Activated T-helper 17 cell treated with anti-CD3 and anti-CD28 coated beads, Interleukin-2, amount 50 U/mL, for 72 hours (primary cell): ENCODE measurements at places on chromosomes 1 and 21.

DNA sequence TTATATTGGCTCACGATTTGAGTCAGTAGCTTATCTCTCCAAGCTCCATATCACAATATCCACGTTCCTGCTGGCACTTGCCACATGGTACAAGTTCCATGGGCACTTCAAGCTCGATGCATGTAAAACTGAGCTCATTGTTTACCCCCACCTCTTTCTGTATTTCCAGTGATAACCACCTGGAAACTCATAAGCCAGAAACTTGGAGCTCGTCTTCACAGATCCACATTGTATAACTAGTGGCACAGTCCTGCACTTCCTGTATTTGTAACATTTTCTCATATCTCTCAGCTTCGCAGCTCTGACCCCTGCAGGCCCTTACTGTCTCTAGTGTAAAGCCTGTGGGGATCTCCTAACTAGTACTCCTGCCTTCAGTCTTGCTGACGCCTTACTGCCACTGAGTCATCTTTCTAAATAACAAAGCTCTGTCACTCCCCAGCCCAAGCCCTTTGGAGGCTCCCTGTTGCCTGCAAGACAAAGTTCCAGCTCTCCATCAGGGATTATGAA lies 6.5 kb upstream of the C2CD4D start:
- peak; percentile 84 for ATAC-seq

- ATAC-seq: peak; percentile 91
These were observed 38.6 kb downstream of the GADD45A start for GRCh38 chr1:67723620-67724019.

DNA sequence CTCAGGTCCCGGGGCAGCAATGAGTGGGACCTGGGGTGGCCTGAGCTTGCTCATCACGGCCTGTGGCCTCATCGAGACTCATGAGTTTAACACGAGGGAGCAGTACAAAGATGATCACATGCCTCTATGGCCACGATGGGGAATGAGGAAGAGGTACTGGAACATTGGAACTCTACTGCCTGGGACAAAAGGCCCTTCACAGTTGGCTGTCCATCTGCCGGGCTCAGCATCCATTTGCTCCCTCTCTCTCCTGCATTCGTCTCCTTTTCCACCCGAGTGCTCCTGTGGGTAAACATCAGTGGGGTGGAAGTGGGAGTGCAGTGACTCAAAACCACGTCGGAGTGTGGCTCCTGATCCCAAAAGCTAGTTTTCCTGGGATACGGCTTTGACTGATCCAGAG lies 124.9 kb downstream of the KAZN start:
- no peak for ATAC-seq

DNA sequence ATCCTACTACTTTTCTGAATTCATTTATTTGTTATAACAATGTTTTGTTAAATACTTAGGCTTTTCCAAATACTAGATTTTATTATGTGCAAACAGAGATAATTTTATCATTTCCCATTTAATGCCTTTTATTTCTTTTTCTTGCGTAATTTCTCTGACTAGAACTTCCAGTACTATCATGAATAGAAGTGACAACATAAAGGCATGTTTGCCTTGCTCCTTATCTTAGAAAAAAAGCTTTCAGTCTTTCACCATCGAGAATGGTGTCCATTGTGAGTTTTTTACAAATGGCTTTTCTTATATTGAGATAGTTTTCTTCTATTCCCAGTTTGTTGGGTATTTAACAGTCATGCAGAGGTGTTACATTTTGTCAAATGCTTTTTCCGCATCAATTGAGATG lies 453.1 kb upstream of the ZP4 start:
- ATAC-seq: no peak

- ATAC-seq: peak; percentile 98
These were observed 11.7 kb upstream of the BNIPL start for GRCh38 chr1:151024540-151025146.

DNA sequence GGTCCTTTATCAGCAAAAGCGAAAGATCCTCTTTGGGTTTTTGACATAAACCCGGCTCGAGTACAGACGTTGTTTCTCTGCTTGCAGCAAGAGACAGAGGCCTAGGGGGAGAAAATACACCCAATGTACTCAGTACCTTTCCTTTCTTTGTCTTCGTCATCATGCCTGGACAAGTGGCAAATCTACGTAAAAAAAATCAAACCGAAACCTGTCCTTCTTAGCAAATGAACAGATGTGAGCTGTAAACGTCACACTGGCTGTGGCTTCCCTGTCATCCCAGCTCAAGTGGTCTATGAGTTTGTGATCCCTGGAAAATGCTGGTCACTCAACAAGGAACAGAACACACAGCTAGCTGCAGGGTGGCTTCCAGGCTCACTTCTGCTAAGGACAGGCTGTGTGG lies 39.9 kb downstream of the STPG1 start:
- ATAC-seq: no peak

GRCh38 chr1:90371448-90371813 lies 345.7 kb downstream of the BARHL2 start:
- ATAC-seq: no peak

DNA sequence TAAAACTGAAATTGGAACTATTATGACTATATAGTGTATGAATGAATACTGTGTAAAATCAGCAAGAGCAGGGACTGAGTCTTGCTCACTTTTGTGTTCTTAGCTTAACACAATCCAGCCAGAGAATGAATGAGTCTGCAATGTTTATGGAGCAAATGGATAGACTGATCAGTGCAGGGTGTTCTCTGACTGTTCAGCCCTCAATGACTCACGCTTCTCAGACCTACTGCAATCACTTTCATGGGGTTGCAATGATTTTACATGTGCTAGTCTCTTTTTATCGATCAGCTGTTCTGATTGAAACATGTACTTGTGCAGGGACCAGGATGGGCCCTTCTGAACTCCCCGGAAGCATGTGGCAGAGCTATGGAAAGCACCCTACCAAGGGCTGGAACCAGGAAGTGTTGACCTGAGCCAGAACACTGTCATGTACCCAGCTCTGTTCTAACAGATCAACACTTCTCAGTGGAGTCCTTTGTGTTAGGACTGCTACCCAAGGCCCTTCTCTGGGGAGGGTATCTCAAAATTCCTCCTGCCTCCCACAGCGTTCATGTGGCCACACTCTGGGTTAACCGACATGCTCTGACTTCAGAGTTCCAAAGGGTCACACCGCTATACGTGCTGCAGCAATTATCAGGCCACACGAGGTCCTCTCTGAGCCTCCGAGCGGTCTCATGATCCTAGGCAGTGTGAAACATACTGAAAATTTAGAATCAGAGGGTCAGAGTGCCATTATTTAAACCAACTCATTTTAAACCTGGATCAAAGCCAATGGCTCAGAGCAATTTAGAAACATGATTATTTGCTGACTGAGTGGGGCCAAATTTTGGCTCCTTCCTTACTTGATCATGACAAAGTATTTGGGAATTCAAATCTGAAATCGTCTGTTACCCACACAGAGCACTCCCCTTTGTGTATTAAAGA lies 35.2 kb downstream of the GRIK1 start:
- ATAC-seq: no peak

DNA sequence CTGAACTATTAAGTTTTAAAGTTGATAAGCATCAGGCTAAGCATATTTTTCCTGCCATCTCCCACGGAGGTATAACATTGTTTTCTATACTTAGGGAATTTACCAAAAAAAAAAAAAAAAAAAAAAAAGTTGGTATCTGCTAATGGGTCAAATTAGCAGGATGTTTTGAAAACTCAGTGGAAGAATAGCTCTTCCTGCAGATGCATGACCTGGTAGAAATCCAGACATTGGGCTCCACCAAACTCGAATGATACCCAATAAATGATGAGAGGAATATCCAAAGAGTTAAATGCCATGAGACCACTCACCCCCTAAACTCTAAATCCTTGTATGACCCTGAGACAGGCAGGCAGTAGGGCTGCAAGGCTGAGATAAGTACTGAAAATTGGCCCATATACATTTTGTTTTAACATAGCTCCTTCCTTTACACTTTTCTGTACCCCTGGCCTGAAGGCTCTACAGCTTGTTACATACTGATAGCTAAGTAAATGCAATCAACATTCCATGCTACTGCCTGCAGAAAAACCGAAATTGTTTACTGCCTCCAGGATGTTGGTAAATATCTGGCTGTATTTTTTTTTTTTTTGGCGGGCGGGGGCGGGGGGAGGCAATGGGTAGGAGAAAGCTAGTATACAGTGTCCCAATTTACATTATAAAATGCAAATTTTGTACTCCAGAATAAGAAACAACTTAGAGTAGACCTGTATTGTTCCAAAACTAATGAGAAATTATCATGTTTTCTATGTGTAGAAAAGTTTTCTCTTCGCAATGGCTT lies 57.6 kb downstream of the NFIA start:
- ATAC-seq: no peak

GRCh38 chr1:223225481-223225880 lies 82.4 kb upstream of the TLR5 start:
- no peak for ATAC-seq

DNA sequence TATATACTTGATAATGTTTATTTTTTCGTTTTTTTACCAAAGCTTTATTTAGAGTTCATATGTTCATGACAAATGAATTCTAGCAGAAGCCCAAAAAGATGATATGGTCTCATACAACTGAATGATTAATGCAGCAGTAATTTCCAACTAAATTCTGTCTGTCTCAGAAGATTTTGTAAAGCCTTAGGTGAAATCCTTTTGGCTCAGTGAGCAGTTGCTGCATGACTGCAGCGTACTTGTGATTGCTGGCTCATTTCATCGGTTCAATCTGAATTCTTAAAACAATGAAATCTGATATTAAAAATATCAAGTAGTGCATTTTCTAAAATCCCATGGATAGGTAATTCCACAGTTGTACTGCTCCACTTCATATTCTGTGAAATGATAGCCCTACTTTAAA lies 73.2 kb downstream of the AK5 start:
- ATAC-seq: no peak

DNA sequence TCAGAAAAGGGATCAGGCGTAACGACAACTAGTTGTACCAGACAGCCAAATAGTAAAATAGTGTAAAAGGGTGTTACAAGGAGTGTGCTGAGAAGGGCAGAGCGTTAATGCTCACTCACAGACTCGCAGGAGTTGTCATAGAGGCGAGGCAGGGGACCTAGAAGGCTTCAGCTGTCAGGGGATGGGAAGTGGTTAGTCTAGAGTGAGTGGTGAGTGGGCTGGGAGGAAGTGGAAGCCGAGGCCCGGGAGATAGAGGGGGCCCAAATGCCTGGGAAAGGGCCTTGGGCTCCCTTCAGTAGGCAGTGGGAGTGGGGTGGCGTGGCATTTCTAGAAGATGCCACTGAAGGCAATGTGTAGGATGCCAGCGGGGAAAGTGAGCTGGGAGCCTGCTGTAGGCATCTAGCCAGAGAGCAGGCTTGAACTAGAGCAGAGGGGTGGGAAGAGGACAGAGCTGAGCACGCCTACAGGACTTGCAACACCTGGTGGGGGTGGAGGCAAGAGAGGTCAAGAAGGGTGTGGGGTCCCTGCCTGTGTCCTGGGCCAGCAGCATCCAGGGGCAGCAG lies 10.3 kb downstream of the SLC6A17 start:
- ATAC-seq: no peak

- ATAC-seq: no peak
These were observed 218.1 kb upstream of the FAM78B start for GRCh38 chr1:166384948-166385347.

GRCh38 chr1:208170252-208170651 lies 73.9 kb downstream of the PLXNA2 start:
- ATAC-seq: no peak

DNA sequence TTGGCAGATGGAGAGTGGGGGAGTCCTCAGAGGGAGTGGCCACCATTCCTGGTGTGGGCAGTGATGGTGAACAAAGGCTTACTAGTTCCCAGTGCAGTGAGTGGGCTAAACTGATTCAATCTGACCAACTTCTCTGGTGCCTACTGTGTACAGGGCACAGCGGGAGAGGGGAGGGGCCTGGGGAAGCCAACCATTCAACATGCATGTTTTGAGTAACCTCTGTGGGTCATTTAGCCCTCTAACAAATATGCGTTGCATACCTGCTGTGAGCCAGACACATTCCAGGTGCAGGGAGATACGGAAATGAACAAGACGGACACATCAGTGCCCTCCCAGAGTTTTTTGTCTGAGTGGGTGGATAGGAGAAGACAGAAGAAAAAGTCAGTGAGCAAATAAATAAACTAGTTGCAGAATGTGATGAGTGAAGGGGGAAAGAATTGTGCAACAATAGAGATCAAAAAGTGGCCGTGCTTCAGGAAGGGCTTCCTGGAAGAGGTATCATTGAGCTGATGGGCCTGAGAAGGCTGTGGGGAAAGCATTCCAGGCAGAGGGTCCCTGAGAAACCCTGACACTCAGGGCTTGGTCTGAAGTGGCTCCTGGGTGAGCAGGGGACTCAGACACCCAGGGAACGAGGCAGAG lies 78.8 kb downstream of the EPHB2 start:
- no peak for ATAC-seq

DNA sequence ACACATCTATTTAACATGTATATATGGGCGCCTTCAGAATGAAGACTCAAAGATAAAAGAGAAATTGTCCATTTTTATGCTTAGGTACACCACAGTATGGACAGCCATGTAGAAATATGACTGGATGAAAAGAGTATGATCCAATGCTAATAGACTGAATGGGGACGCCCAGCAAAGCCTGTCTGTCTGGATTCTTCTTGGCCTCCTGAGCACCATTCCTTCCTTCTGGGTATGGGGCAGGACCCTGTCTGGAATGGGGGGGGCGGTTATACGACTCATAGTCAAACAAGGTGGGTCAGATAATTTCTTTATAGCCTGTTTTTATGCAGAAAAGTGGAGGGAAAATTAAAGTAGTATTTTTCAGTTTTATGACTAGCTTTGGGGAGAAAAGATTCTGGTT lies 81.2 kb upstream of the ABCD3 start:
- no peak for ATAC-seq

DNA sequence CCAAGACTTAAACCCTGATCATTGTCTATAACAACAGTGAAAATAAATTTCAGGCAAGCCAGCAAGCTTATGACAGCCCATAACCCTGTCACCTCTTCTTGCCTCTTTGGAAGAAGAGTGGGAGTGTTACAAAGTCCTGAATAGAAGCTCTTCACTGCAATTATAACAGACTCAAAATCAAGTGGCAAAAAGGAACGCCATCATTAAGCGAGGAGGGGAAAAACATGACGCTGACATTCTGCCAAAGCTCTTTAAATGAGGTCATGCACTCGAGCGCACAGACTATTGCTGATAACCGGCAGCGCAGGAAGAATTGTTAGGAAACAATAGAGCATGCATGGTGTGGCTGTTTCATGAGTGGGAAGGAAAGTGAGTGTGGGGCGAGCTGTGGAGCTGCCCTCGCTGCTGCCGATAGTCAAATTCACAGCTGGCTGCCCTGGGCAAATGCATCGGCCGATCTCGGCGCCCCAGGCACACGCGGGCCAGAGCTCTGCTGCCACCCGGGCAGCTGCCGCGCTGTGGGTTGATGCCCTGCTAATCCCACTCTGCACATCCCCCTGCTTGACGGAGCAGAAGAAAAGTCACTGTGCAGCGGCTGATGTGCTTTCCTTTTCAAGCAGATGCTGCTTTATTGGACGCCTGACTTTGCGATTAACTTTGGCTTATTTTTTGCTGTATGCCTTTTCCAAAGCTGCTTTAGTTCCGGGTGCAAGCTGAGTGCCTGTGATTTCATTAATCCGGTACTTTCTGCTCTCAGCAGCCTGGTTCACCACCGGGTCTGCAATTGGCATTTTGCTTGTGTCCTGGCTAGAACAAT lies 102.4 kb upstream of the ST6GALNAC5 start:
- ATAC-seq: no peak

- no peak for ATAC-seq
These were observed 69.6 kb upstream of the C1orf105 start for GRCh38 chr1:172350856-172351255.

GRCh38 chr1:37473431-37474045 lies 842 bp upstream of the ZC3H12A start:
- ATAC-seq: peak; percentile 10
